NCI-H345 (cell line): ENCODE measurements at places on chromosomes 2 and 18.
A peak's percentile ranks its signal among the peaks of the same experiment; 100 is the strongest.

GRCh38 chr2:240896871-240897692, 1.1 kb upstream of the MAB21L4 start:
- DNase-seq, result peak; percentile 27

- DNase-seq, result no peak
Measured at GRCh38 chr2:132974467-132975095, 304.6 kb upstream of the LYPD1 start.

DNA sequence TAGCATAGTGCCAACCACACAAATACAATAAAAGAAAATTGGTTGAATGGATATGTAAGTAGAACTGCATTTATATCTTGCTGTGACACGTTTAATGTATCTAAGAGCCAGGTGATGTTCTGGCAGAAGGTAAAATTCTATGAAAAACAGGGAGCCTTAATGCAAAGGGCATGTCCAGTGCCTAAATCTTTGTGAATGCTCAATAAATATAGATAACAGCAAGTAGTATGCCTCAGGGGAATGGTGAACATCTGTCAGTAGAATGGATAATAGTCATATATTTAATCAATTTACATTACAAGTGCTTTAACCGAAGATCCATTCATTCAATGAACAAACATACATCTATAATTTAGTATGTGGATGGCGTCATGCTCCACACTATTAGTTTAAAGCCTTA, 43.7 kb upstream of the NYAP2 start:
- peak; percentile 84 for DNase-seq

DNA sequence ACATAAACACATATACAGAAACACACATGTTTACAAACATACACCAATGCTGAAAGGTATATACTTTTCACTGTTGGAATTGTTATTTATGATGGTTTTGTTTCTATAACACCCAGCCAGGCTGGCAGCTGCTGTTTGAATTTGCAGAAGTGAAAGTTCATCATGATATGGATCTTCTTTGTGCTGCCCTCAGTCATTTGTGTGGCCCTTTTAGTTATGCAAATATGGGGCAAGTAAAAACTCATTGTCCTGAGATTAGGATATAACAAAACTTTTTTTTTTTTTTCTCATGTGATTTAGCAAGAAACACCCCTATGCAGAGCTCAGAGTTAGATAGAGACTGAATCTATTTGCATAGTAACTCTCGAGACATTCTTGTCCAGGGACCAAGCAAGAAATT, 714.1 kb downstream of the KCNJ3 start:
- no peak for DNase-seq

GRCh38 chr2:65435625-65436168, 3.3 kb upstream of the SPRED2 start:
- peak; percentile 86 for DNase-seq

GRCh38 chr18:13796515-13796914, 27.4 kb upstream of the MC5R start:
- no peak for DNase-seq

GRCh38 chr2:181723731-181724130, 43.4 kb upstream of the NEUROD1 start:
- DNase-seq, result no peak

GRCh38 chr18:43965691-43966090, 688.4 kb upstream of the SYT4 start:
- no peak for DNase-seq

GRCh38 chr2:98569197-98569793, 39.0 kb downstream of the COA5 start:
- DNase-seq, result peak; percentile 28

DNA sequence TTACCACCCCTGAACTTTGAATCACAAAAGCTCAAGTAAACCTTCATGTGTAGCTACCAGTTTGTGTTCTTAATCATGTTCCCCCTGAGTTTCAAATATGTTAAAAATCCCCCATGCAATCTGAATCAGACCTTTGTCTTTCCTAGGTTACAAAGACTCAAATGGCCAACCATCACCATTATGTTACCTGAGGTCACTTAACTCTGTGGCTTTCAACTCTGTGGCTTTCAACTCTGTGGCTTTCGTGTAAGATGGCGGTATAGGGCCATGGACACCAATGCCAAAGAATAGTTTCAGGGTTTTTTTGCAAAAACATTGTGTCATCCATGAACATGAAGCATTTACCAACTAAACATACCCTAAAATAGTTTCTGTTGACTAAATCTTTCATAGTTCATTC, 6.7 kb downstream of the ERMN start:
- no peak for DNase-seq

- no peak for DNase-seq
Measured at GRCh38 chr2:144459286-144459685, 60.6 kb downstream of the ZEB2 start.

DNA sequence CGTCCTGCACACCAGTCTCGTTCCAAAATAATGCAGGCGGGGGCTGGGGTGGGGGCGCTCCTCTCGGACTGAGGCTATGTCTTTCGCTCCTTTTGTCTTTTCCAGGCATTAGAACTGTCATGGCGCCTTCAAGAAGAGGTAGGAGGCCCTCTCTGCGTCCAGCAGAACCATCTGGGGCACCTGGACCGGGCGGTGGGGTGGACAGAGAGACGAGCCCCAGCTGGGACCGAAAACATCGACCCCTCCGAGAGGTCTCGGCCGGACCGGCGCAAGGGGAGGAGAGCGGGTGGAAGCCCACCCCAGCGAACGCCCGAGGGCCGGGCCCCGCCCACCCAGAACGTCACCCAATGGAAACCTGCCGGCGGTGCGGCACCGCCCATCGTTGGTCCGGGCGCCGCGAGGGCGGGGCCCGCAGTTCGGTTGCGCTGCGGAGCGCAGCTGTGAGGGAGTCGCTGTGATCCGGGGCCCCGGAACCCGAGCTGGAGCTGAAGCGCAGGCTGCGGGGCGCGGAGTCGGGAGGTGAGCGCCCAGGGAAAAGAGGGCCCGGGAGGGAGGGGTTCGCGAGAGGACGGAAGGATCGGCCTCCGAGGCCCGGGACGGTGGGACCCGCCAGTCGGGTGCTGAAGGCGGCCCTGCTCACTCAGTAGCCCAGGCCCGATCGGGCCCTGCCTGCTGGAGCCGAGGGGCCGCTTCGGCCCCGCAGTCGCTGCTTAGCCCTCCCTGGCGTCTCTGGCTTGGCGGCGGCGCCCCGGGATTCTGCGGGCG, at the start of gene NRBP1:
Gene NRBP1, plus strand, starts transcription at position 419 of the 765 bp plus-strand sequence. CDS start 4,643 bp downstream, outside the sequence.
- DNase-seq, result peak; percentile 96

- no peak for DNase-seq
Measured at GRCh38 chr18:14074187-14074586, 58.0 kb downstream of the ZNF519 start.

DNA sequence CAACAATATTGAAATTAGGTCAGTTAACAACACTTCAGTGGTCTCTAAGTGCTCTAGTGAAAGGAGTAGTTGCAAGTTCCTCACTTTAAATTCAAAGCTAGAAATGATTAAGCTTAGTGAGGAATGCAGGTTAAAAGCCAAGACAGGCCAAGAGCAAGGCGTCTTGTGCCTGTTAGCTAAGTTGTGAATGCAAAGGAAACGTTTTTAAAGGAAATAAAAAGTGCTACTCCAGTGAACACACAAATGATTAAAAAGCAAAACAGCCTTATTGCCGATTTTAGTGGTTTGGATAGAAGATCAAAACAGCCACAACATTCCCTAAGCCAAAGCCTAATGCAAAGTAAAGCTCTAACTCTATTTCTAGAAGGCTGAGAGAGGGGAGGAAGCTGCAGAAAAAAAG, 44.7 kb downstream of the ANTXR1 start:
- no peak for DNase-seq
